ENCODE measurements at places on chromosomes 2 and 18.
A peak's percentile ranks its signal among the peaks of the same experiment; 100 is the strongest.

- no peak for DNase-seq
Measured at GRCh38 chr2:118589721-118590120, 257.7 kb downstream of the EN1 start.

- DNase-seq = no peak
Measured at GRCh38 chr2:196604196-196604595, 35.3 kb upstream of the CCDC150 start.

DNA sequence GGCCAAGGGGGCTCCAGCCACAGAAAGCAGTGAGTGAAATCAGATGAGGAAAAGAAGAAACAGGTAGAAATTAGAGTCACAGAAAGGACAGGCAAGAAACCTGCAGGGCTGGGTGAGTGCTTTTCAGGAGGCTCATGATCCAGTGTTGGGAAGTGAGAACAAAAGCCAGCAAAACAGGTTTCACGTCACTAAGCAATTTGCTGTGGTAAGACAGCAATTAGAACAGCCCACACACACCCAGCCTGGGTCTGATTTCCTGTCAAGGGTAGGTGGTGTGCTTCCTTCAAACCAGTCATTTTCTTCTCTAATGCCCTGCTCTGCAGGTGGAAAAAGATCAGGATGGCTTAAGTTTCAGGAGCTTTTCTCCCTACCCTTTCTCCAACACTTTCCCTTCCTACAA is 52.9 kb upstream of the XDH start:
- no peak for DNase-seq

GRCh38 chr2:108270346-108270745 is 18.3 kb upstream of the SULT1C2 start:
- DNase-seq = no peak

- no peak for DNase-seq
Measured at GRCh38 chr18:77657651-77658298, 408.1 kb downstream of the GALR1 start.

GRCh38 chr2:109105113-109105512 is 23.9 kb upstream of the SH3RF3 start:
- DNase-seq = no peak

GRCh38 chr2:9638532-9638931 is 7.7 kb upstream of the YWHAQ start:
- peak; percentile 50 for DNase-seq

- no peak for DNase-seq
Measured at GRCh38 chr2:9477914-9478313, 3.6 kb downstream of the IAH1 start.

- no peak for DNase-seq
Measured at GRCh38 chr2:23453836-23454460, 69.0 kb downstream of the KLHL29 start.

Measured in LoVo (cell line).